ENCODE measurements at places on chromosomes 12 and 14. TPM values are rescaled to one million over a fixed set of nuclear protein-coding genes. Genes with fewer than 3 reads are reported as not detected.

DNA sequence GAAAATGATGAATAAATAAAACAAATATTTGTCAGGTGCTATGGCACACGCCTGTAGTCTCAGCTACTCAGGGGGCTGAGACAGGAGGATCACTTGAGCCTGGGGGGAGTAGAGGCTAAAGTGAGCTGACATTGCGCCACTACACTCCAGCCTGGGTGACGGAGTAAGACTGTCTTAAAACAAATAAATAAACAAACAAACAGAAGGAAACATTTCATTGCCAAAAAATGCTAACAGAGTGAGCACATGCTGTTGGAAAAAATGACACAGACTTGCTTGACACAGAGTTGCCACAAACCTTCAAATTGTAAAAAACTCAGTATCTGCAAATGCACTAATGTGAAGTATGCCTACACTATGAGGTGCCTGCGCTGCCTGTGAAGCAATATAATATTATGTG is 50.8 kb upstream of the AP4S1 start:
- no peak overlapping the region for H3K27ac ChIP-seq
- peaks cover 51% of the 10 kb centered on the region for H3K4me1 ChIP-seq
- peaks cover 8% of the 10 kb centered on the region for H3K36me3 ChIP-seq
- H3K4me3 ChIP-seq = no peak overlapping the region

- no peaks in the 10 kb centered on the region for H3K27me3 ChIP-seq
- H3K4me3 ChIP-seq = no peak overlapping the region
- no peak for DNase-seq
- no peak overlapping the region for H3K27ac ChIP-seq
- no peaks in the 10 kb centered on the region for H3K4me1 ChIP-seq
- no peaks in the 10 kb centered on the region for H3K36me3 ChIP-seq
Observed at GRCh38 chr14:32654106-32654505, 284.6 kb upstream of the NPAS3 start.

GRCh38 chr12:66365718-66366490 is 63.6 kb downstream of the HELB start:
- H3K4me3 ChIP-seq = no peak overlapping the region
- H3K27ac ChIP-seq = no peak overlapping the region

DNA sequence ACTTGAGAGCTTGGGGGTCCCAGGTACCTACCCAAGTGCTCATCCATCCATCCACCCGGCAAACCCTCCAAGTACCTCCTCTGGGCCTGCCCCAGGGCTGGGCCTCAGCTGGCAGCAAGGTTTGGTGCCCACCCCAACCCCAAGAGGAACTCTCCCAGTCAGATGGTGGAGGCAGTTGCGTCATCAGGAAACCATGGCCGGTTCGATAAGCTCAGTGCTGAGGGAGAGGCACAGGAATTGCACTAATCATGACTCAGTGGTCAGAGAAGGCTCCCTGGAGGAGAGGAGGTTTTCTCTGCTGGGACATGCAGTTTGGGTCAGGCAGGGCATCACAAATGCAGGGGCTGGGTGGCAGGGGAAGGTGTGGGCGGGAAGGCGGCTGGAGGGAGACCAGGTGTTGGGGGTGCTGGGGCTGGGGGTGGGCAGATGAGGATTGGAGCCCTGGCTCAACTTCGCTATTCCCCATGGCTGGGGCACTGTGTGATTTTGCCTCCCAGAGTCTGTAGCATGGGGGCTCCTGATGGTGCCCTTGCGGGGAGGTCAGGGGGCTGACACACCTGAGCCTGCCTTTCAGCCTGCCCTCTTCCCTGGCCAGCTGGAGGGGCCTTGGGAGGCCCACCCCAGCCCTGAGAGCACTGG is 32.2 kb downstream of the SH2B3 start:
- H3K27ac ChIP-seq = peak overlapping the region; percentile 6
- DNase-seq = no peak
- H3K27me3 ChIP-seq = no peaks in the 10 kb centered on the region
- H3K4me1 ChIP-seq = peaks cover 86% of the 10 kb centered on the region
- H3K4me3 ChIP-seq = no peak overlapping the region

DNA sequence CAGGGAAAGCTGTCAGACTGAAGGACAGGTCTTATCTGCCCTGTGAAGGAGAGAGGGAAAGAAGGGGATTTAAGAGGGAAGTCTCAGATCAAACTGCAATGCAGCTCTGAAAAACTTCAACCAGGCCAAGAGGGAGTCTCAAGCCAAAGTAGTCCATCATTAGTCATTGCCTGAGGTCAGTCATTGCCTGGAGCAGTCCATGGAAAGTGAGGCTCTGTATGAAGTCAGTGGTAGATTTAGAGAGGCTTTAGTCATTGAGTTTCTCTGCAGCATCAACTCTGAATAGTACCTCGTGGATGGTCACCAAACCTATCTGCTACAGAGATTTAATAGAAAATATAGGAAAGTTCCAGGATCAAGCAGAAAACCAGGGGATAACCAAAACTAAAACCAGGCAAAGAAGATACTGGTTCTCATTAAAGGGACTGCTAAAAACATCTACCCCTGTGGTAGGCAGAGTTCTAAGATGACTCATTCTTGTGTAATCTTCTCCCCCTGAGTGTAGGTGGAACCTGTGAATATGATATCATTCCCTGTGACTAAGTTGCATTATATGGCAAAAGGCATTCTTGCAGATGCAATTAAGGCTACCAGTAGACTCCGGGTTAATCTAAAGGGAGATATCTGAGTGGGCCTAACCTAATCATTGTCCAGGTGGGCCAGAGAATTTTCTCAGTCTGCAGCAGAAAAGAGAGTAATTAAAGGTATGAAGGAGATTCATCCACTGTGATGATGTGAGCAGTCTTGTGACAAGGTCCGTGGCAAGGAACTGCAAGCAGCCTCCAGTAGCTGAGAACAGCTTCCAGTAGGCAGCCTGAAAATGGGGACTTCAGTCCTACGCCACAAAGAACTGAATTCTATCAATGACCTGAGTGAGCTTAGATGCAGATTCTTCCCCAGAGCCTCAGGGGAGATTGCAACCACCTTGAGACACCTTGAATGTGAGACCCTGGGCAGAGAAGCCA is 123.1 kb downstream of the GALC start:
- H3K4me1 ChIP-seq = peaks cover 7% of the 10 kb centered on the region
- no peaks in the 10 kb centered on the region for H3K36me3 ChIP-seq
- H3K27me3 ChIP-seq = peaks cover 13% of the 10 kb centered on the region
- H3K4me3 ChIP-seq = no peak overlapping the region
- DNase-seq = no peak
- no peak overlapping the region for H3K27ac ChIP-seq

DNA sequence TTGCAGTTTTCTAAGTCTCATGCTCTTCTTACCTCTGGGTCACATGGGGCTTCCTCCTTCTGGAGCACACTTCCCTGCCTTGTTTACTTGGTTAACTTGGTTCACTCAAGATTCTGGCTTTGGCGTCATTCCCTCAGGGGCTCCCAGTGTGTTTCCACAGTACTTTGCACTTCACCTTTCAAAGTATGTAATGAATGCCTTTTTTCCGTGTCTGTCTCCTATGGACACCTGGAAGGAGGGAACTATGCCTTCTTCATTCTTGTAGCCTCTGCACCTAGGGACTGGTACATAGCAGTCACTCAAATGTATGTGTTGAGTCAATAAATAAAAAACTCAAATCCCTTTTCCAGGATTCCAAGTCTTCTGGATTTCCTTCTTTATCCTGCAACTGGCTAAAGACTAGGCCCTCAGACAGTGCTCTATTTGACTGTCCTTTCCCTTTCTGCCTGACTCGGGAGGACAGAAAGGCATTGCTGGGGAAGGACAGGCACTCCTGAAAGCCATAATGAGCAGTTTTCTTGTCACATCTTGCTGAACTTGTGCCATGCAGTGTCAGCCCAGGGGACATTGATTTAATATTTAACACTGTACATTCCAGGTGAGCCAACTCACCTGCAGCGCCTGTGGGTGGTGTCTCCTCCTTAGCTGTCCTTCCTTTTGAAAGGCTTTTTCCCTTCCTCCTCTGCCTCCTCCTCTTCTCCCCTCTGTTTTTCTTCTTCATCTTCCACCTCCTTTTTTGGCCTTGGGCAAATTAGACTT is 12.8 kb downstream of the MYRFL start:
- no peaks in the 10 kb centered on the region for H3K4me1 ChIP-seq
- H3K27me3 ChIP-seq = peaks cover 7% of the 10 kb centered on the region
- no peak overlapping the region for H3K4me3 ChIP-seq
- H3K36me3 ChIP-seq = no peaks in the 10 kb centered on the region

DNA sequence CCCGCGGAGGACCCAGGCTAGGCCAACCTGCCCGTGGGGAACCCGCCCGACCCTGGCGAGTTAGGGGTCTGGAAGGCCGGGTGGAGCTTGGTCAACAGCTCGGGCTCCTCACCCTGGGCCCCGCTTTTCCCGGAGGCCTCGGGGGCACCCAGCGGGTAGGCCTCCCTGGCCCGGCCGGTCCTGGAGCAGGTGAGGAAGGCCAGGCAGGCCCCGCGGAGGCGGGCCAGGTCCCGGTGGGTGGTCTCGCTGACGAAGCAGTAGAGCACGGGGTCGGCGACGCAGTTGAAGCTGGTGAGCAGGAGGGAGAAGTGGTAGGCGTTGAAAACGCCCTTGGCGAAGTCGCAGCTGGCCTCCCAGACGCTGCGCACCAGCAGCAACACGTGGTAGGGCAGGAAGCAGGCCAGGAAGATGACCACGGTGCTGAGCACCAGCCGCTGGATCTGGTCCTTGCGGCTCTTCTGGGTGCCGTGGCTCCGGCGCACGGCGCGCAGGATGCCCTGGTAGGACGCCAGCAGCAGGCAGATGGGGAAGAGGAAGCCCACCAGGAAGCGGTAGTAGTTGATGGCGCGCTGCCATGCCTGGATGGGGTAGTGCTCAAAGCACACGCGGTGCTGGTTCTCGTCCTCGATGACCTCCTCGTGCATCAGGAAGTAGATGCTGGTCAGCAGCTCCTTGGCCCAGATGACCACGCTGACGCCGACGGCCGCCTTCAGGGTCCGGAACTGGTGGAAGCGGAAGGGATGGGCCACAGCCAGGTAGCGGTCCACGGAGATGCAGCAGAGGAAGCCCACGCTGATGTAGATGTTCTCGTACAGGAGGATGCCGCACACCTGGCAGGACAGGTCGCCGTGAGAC is 10.3 kb downstream of the GPR68 start:
- H3K36me3 ChIP-seq = peaks cover 46% of the 10 kb centered on the region
- DNase-seq = no peak
- no peaks in the 10 kb centered on the region for H3K27me3 ChIP-seq
- no peak overlapping the region for H3K27ac ChIP-seq
- no peak overlapping the region for H3K4me3 ChIP-seq
- H3K4me1 ChIP-seq = peaks cover 68% of the 10 kb centered on the region

TSHR gene
- not detected for total RNA-seq

ADAMTS20 gene
- total RNA-seq = not detected

GNPNAT1 gene
- 33.6 TPM for total RNA-seq

AGAP2 gene
- total RNA-seq = 46.9 TPM
